ENCODE measurements at places on chromosomes 12 and 14.

DNA sequence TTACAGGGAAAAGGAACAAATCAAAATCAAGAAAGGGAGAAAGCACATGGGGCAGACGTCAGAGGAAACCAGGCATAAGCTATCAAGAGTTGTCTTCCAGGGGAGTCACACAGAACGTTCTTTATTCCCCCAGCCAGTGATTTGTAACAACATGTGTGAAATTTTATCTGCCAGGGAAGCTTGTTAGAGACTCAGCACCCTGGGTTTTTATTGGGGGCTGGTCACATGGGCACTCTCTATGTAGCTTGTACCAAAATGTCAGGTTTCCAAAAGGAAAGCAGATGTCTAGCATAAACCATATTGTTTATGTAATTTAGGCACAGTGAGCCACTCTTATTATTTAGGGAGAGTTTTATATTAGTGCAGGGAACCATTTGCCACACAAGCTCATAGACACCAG, 440.4 kb upstream of the DCN start:
- no peak for DNase-seq

DNA sequence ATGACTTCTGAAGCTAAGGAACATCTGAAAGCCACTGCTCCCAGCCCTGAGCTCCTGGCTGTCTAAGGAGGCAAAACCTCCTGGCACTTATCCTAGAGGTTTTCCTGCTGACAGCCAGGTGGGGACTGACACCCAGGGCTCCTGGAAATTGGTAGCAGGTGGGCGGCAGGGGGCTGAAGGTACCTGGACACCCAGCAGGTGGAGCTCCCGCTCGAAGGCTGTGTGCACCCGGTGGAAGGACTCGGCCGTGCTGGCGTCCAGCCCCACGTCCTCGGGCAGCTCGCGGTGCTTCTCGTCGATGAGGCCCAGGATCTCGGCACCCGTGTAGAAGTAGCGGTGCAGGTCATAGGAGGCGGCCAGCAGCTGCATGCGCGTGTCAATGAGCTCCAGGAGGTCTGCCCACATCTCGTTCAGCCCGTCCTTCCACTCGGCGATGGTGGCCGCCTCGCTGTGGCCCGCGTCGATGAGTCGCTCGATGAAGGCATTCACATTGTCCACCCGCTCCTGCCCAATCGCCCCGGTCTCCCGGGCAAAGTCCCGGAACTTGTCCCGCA, 68.2 kb downstream of the PLEKHG3 start:
- no peak for DNase-seq

- DNase-seq = no peak
These were observed 33.5 kb downstream of the SLC25A21 start for GRCh38 chr14:37138898-37139297.

GRCh38 chr12:66388517-66388916, 86.2 kb downstream of the HELB start:
- no peak for DNase-seq

DNA sequence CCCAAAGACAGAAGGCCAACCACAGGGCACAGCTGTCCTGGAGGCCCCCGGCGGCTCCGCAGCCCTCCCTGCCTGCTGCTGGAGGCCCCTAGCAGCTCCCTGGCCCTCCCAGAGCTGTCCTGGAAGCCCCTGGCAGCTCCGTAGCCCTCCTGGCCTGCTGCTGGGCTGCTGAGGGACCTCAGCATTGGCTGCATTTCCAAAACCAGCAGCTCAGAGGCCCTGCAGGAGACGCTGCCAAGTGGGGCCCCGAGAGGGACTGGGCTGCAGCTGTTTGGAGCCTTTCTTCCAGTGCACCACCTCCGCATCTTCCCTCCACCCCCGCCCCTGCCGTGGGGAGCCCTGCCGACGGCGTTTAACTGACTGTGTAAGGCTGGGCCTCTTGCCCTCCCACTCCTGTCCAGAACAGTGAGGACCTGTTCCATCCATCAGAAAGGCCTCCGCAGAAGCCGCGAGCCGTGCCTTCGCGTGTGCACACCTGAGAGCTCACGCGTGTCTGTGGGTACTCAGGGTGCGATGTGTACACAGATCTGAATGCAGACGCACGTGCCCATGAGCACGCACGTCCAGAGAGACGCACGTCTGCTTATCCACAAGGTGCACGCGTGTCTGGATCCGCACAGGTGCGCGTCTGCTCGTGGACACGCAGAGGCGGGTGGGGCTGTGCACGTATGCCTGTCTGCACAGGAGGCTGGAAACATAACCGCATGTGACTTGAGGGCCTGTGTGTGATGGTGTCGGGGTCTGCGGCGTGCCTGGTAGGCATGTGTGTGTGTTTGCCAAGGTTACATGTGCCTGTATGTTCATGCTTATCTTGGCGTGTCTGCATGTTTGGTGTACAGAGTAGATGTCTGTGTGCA, 57.0 kb upstream of the FBRSL1 start:
- DNase-seq = no peak

GRCh38 chr12:25746131-25746530, 193.0 kb upstream of the LMNTD1 start:
- DNase-seq = no peak
